ENCODE measurements at places on chromosomes 6 and 20.

- DNase-seq: no peak
Observed at GRCh38 chr20:46123482-46124245, 5.5 kb downstream of the CD40 start.

DNA sequence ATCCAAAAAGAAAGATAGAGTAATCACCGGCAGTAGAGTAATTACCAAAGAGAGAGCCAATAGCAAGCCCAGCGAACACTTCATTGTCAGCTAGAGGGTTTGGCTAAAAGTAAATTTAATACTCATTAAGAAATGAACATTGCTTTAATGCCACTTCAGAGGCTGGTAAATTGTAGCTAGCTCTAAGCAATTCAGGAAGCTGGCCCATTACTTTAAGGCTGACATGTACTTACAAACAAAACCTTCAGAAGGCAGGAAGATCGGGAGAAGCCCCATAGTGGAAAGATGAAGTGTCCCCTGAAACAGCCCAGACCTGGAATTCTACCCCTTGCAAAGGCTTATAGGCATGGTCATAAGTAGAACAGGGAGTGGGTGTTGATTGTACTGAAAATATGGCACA lies 396.6 kb upstream of the ID4 start:
- no peak for DNase-seq

DNA sequence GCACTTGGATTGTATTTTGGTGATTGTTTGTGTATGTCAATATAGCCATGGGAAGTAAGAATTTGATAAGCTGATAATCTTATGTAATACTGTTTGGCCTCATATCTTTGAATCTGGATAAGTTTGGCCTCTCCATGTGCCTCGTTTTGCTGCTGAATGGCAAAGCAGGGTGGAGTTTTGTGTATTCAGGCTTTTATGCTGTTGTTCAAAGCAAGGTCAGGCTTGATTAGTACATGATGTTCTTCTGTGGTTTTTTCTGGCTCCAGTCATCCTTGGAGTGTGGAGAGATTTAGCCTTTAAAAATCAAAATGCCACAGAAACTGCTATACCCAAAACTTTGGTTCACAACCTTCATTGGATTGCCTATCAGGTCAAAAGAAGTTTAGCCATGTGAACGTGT lies 728.9 kb upstream of the GJE1 start:
- no peak for DNase-seq

DNA sequence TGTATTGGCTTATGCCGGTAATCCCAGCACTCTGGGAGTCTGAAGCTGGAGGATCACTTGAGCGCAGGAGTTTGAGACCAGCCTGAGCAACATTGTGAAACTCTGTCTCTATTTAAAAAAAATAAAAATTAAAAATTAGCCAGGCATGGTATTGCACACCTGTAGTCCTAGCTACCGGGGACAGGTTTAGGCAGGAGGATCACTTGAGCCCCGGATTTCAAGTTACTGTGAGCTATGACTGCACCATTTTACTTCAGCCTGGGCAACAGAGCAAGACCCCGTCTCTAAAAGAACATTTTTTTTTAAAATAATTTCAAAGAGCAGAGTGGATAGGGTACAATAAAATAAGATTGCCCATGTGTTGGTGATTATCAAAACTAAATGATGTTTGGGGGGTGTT lies 482.9 kb upstream of the SOX4 start:
- DNase-seq: no peak

GRCh38 chr6:110999634-111000270 lies 17.9 kb downstream of the RPF2 start:
- no peak for DNase-seq

DNA sequence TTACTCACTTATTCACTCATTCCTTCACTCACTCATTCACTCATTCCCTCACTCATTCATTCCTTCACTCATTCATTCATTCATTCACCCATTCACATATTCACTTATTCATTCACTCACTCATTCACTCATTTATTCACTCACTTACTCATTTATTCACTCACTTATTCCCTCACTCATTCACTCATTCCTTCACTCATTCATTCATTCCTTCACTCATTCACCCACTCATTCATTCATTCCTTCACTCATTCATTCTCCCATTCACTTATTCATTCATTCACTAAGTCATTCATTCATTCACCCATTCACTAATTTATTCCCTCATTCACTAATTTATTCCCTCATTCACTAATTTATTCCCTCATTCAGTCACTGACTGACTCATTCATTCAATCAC lies 127.6 kb downstream of the EDN3 start:
- DNase-seq: no peak

- no peak for DNase-seq
Observed at GRCh38 chr20:44435630-44436335, 39.9 kb upstream of the TTPAL start.

DNA sequence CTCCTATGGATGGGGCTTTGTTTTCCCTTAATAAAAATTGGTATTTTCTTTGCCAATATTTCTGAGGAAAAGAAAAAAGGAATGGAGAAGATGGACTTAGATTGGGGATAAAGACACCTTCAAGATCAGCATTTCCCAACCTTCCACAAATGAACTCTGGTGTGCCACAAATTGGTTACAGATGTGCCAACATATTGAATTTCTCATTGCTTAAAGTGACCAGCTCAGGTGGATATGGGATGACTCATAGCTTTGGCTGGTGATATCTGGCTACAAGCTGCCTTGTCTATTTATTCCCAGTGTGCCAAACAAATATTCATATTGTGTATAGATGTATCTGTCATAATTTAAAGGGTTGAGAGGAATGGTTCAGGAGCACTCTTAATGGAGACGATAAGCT lies 32.5 kb downstream of the THEMIS start:
- DNase-seq: no peak

DNA sequence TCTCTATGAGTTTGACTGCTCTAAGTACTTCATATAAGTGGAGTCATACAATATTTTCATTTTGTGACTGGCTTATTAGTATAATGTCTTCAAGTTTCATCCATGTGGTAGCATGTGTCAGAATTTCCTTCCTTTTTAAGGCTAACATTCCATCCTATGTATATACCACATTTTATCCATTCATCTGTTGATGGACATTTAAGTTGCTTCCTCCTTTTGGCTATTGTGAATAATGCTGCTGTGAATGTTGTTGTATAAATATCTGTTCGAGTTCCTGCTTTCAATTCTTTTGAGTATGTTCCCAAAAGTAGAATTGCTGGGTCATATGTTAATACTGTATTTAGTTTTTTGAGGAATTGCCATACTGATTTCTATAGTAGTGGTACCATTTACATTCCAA lies 79.5 kb downstream of the PTPRA start:
- no peak for DNase-seq

- DNase-seq: no peak
Observed at GRCh38 chr20:57212534-57213276, 53.7 kb downstream of the BMP7 start.

- DNase-seq: peak; percentile 68
Observed at GRCh38 chr6:28880894-28881780, 42.6 kb downstream of the TRIM27 start.

DNA sequence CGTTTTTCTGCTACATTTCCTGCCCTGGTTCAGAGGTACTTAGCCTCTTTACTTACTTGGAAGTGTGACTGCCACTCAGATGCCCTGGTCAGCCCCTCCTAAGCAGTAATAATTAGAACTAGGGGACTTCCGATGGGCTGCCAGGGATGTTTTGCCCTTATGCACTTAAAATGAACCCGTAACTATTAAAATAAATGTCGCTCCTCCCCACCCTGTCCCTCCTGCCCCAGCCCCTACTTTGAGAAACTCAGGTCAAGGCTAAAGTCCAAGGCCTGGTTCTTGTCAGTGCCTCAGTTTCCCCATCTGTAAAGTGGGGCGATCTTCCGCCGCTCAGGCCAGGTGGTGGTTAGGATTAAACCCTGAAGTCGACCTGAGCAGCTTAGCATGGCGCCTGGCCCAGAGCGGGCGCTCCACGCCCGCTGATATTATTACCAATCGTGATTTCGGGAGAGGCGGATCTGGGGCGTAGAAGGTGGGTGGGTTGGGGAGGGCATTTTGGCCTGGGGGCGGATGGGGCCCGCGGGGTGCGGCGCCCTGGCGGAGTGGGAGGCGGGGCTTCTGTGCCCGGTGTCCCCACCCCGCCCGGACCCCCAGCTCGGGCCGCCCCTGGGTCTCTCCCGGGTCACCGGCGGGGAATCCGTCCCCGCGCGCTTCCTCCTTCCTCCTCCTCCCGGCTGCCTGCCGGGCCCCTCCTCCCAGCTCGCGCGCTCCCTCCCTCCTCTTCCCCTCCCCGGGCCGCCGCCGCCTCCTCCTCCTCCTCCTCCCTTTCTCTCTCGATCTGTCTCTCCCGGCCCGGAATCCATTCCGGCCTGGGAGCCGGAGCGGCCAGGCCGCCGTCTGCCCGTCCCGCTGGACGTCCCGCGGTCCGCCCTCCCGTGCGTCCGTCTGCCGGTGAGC lies at the start of gene SRC:
Gene SRC, plus strand, starts transcription at position 802 of the 897 bp plus-strand sequence. CDS start 38,014 bp downstream, outside the sequence.
- DNase-seq: peak; percentile 30

DNA sequence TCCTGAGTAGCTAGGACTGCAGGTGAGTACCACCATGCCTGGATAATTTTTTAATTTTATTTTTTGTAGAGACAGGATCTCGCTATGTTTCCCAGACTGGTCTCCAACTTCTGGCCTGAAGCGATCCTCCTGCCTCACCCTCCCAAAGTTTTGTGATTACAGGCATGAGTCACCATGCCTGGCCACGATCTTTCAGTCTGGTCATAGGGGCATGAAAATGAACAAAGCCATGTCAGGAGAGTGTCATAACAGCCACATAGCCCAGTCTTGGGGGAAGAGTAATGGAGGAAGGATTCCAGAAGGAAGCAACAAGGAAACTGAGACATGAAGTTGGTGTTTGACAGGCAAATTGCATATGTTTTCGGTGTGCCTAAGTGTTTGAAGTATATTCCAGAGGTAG lies 17.0 kb upstream of the SNX3 start:
- no peak for DNase-seq

GRCh38 chr6:38345586-38345985 lies 294.1 kb downstream of the BTBD9 start:
- no peak for DNase-seq

DNA sequence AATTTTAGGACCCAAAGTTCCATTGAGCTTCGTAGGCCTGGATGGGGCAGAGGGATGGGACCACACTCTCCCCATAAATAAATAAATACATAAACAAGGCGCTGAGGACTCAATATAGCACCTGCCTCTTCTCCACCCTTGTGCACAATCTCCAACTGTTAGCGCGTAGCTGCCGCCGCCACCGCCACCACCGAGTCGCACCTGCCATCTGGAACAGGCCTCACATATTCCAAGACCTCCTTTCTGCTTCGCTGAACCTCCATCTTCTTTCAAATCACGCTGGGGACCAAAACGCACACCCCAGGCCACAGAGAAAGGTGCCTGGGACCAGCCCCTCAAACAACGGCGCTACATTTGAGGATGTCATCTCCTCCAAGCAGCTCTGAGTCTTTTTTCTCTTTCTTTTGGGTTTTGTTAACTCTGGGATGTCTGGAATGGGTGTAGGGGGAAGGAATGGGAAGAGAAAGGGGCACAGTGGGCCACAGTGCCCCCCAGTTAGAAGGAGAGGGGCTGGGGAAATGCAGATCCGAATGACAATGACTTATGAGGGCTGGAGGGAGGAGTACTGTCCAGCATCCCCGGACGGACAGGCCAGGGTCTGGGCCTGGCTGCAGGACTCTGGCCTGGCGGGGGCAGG lies 49.7 kb downstream of the NOL4L start:
- DNase-seq: peak; percentile 56

GRCh38 chr20:31817461-31817860 lies 1.7 kb upstream of the MYLK2 start:
- no peak for DNase-seq

- peak; percentile 29 for DNase-seq
Observed at GRCh38 chr6:158816803-158817727, 2.1 kb downstream of the EZR start.

DNA sequence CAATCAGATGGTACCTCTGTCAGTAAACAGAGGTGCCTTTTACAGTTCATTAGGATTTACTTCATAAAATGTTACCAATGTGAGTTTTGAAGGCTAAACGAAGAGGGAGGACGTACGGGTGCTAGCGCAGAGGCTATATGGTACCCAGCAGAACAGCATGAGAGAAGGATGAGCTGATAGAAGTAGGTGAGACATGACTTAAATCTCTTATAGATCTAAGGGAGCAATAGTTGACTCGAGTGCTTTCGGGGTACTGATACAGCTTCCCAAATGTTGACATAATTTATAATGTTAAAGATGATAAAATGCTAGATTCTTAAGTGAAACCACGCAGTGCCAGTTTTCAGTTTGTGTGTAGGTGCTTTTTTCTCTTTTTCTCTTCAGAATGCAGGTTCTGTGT lies 72.6 kb downstream of the HIVEP1 start:
- no peak for DNase-seq

DNA sequence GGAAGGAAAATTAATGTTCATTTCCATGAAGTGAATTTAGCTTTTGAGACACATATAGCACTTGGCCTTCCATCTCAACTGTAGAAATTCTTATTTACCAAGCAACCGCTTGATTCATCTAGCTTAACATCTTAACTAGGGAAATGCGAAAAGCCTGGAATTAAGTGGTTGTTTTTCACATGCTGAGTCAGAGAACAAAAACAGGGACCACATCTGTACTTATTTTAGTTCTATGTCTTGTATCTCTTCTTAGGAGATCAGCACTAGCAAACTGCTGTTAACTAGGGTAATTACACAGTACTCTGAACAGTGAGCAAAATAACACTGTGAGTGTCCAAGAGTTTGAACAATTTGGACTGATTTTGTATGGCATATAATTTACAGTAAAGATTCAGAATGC lies 590.9 kb upstream of the NRSN1 start:
- no peak for DNase-seq

DNA sequence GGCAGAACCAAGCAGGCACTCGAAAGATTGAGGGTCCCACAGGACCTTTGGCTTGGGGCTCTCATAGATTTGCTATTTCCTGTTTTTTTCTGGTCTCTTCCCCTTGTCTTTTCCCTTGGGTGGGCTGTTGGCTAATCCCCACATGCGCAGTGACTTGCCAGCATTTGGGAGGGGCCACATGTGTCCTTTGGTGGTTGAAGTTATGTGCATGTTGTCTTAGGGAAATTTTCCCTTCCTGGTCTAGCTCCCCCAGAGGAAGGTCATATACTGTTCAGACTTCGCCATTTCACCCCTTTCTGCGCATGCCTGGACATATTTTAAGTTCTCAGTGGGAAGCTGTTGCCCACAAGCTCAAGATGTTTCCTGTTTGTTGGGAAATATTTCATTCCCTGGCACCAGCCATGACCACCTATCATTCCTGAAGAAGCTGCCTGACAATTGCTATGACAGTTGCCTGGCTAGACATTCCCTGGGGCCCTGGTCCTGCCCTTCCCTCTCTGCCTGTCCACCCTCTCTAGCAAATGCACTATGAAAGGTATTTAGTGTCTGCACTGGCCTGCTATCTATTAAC lies 156.2 kb upstream of the THBS2 start:
- no peak for DNase-seq

GRCh38 chr6:43748765-43749164 lies 21.2 kb upstream of the VEGFA start:
- no peak for DNase-seq

All from NCI-H774 (cell line).